ENCODE measurements at places on chromosomes 6 and 20.

DNA sequence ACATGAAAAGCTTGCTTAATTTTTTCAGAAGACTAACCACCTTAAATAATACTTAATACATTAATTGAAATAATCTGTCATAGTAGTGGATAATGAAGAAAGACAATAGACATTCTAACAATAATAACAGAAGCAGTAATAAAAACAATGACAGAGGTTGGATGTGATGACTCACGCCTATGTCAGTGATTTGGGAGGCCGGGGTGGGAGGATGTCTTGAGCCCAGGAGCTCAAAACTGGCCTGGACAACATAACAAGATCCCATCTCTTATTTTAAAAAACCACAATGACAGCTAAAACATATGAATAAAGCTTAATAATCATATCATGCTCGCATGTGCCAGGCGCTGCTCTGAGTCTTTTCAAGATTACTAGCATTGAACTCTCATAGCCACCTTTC, 105.5 kb downstream of the IPCEF1 start:
- no peak for DNase-seq

DNA sequence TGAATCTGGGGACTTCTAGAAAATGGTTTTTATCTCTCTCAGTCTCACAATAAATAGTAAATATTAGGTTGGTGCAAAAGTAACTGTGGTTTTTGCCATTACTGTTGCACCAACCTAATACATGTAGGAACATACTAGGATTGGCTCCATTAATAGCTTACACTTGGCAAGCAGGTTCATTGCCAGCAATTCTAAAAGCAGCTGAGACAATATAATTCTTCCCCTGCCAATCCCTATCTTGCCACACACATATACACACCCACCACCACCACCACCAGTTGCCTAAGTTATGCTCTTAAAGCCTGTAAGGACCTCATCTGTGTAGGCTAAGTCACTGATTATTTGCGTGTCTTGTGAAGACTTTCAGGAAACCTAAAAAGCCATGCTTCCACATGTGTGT, 145.1 kb downstream of the KIF16B start:
- DNase-seq = no peak

DNA sequence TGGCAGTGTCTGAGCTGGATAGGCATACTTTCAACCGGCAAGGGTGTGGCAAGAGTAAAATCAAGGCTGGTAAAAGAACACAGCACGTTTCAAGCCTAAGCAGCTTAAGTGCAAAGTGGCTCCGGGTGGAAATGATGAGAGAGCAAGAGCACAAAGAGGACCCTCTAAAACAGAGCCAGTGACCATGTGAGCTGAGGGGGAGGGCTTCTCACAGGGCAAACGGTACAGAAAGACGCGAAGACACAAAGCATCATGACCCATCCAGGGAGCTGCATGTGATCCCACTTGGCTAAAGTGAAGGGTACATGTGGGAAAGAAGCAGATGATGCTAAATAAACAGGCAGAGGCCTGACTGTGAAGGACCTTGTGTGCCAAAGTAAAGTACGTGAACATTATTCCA, 25.7 kb downstream of the FKBP5 start:
- no peak for DNase-seq

DNA sequence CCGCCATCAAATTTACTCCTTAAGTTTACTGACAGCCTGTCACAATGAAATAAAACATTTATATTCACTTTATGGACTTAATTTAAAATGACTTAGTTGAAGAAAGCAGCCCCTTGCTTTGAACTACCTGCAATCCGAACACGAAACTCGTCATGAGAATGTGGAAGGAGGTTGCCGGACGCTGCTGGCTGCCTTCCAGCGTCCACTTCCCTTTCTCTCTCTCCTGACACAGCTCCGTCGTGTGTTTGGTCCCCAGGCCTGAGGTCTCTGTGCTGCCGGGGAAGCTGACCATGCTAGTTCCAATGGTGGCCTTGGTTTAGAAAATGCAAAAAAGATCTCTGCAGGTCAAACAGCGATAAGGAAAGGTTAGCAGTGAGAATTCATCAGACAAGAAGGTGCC, 519.7 kb downstream of the CDH26 start:
- DNase-seq = no peak

DNA sequence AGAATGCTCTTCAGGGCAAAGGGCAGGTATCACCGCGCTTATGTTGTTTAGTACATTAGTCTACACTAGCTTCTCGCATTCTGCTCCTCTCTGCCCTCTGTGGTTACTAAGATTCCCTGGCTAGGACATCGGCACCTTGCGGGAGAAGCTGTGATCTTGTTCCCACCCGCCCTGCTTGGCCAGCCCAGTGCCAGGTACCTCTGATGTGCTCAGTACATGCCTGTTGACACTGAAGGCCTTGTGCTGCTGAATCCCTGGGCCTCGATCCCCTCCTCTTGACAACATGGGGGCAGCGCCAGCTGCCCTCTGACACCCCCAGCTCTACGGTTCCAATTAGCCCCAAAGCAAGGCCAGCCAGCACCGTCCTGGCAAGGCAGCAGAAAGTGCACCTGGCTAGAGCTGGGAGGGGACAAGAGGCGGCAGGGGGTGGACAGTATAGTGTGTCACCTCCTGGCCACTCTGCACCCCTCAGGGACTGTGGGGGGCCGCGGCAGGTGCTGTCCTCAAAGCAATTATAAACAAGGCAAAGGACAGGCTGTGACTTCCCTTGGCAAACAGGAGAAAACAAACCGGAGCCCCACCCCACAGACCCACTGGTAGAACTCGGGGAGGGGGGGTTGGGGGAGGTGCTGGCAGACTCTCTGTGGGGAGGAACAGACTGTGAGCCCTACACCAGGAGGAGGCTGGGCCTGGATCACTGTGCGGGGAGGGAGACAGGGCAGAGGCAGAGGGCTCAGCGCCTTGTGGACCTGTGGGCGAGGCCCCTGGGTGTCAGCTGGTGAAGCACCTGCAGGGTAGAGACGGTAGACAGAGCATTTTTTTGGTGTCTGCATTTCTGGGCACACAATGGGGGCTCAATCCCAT, 7.1 kb downstream of the TFEB start:
- no peak for DNase-seq

DNA sequence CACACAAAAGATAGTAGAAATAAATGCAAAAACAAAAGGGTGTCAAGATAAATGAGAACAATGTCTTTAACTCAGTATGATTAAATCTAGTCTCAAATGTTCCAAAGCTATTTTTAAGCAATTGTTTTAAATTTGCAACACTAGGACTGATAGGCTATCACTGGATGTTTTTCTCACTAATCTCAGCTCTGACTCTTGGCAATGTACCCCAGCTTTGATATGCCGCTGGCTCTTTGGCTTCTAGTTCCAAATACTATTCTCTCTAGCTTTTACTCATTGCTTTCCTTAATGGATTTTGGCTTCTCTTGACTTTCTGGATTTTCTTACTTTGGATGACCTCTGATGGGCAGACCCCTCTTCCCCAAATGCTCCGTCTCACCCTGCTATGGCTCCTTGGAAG, 116.0 kb upstream of the SLC35B3 start:
- no peak for DNase-seq

DNA sequence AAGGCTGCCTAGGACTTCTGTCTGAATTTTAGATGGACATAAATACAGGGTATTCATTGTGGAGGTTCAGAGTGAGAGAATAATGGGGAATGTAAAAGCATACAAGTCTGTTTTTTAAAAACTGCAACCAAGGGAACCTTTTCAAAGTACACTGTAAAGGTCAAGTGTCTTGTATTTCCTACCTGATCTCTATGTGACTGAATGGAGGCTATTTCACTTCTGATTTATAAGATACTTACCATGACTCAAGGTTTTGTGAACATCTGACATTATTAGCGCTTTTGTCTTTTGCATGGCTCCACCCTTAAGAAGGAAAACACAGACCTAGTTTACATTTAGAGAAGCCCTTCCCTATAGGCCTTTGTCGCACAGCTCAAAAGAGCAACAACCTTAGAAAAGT, 126.5 kb downstream of the ZFAND3 start:
- DNase-seq = no peak

Data from stimulated activated CD4-positive, alpha-beta T cell treated with anti-CD3 and anti-CD28 coated beads, Interleukin-1b, Interleukin-23, amount 100 ng/mL, for 1 hour (primary cell).